Hematopoietic multipotent progenitor cell (in vitro differentiated cells): ENCODE measurements at places on chromosomes 7 and 10.

DNA sequence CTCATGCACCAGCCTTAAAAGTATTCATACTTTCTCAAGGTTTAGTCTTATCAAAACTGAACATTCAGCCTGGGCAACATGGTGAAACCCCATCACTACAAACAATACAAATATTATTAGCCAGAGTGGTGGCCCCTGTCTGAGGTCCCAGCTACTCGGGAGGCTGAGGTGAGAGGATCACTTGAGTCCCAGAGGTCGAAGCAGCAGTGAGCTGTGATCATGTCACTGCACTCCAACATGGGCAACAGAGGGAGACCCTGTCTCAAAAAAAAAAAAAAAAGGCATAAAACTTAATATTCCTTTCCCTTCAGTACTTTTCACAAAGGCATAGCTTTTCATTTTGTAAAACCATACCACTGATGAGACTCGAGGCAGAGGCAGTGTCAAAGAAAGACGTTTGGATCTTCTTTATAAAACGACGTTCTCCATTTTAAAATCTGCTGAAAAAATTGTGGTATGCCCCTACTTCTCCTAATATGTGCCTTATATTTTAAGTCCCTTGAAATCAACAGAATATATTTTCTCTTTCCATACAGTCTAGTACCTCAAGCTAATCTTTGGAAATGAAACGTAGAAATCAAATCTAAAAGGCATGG is 1.9 kb downstream of the NSUN6 start:
- no peak for DNase-seq

DNA sequence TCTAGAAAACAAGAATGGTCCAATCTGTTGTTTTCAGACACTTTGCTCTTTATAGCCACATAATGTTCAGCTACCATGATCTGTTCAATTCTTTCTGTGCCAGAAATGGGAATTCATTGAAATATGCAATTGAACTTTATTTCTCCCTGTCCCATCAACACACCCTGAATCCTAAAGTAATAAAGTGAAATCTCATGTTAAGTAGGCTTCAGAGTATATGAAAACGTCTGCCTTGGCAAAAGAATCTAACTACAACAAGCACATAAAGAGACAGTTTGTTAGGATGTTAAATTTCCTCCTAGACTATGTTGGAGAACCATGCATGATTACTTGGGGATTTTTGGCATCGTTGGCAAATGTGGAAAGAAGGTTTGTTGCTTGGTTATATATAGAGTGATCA is 722.7 kb downstream of the XPNPEP1 start:
- no peak for DNase-seq

GRCh38 chr10:78657163-78657861 is 411.5 kb upstream of the ZMIZ1 start:
- DNase-seq, result peak; percentile 58

- DNase-seq, result no peak
These were observed 38.3 kb upstream of the BTBD16 start for GRCh38 chr10:122232769-122233168.

- no peak for DNase-seq
These were observed 2.0 kb downstream of the MYOZ1 start for GRCh38 chr10:73639286-73639685.

DNA sequence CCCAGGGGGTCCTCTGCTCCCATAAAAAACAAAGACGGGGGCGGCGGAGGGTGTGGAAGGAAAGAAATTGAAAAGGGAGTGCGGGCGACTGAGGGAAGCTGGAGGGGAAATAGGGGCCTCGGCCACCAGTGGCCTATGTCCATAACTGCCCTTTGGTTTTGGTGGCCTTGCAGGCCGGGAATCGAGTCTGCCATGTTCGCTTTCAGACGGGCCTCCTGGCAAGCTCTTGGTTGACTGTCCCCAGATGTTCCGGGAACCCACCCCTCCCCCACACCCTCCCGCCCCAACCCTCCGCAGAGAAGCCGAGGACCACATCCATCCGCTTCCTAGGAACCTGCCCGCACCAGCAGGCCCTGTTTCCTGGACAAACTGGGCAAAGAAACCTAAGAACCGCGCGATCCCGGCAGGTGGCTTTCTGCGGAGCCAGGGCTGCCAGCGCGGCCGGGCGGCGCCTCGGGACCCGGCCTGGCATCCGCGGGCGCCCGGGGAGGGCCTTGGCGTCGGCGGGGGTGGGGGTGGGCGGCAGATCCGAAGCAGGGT is 20.0 kb upstream of the GATA3 start:
- peak; percentile 21 for DNase-seq

- DNase-seq, result no peak
These were observed 38.8 kb upstream of the SHH start for GRCh38 chr7:155850766-155851678.

- DNase-seq, result no peak
These were observed 48.7 kb downstream of the PDK4 start for GRCh38 chr7:95547361-95548348.

- peak; percentile 68 for DNase-seq
These were observed 334 bp downstream of the ZNF800 start for GRCh38 chr7:127392182-127392565.

GRCh38 chr10:88116971-88117626 is 253.7 kb downstream of the PTEN start:
- DNase-seq, result no peak

GRCh38 chr10:70925377-70926225 is 37.2 kb upstream of the PCBD1 start:
- peak; percentile 41 for DNase-seq

- DNase-seq, result no peak
These were observed 21.8 kb downstream of the ARHGAP19 start for GRCh38 chr10:97270523-97271154.

GRCh38 chr10:93876381-93876780 is 17.4 kb upstream of the SLC35G1 start:
- DNase-seq, result no peak

GRCh38 chr7:131681961-131682360 is 125.5 kb upstream of the PODXL start:
- DNase-seq, result no peak

DNA sequence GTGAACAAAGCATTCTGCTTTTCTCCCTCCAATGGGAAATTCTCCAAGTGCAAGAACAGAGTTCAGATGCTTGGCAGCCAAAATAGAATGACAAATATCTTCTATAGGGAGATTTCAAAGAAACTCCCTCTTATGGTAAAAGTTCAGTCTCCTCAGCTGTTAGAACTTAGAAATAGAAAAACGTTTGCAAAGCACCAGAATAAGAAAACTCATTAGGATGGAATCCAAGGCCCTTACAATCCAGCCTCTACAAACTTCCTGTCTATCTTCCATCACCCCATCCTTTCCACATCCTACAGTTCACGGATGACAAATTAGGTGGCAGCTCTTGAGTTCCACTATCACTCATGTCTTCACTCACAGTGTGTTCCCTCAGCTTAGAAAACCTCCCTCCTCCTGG is 25.7 kb downstream of the FAM13C start:
- DNase-seq, result no peak

- no peak for DNase-seq
These were observed 135.0 kb downstream of the SEMA3C start for GRCh38 chr7:80783678-80784327.

DNA sequence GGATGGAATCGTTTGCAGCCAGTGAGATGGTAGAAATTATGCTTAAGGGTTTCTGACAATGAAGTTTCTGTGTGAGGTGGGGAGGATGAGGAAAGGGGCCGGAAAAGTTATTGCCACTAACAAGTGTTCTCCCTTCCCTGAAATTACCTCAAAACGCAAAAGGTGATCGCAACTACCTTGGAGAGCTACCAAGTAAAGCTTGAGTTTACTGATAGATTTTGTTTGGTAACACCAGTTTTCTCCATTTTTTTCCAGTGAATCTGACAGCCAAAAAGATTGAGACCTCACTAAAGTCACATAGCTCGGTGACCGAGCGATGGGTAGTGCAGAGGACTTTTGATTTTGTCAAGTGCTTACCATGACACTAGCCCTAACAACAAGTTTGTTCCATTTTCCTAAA is 1.6 kb downstream of the SUV39H2 start:
- no peak for DNase-seq

DNA sequence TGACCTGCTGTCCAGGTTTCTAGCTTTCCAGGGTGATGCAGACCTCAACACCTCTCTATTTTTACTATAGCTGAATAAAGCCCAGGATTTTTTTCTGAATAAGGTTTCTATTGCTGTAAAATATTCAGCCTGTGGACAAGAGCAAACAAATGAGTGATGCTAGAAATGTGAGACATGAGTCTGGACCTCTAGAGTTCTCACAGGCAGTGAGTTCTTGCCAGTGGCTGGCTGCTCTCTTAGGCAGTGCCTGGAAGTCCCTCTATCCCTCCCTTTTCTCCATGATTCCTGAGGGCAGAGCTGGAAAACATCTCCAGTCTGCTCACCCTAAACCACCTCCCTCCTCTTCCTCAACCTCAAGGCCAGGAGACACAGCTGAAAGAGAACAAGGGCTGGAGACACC is 793.8 kb upstream of the IGFBP3 start:
- DNase-seq, result no peak

- DNase-seq, result no peak
These were observed 23.9 kb downstream of the SCD start for GRCh38 chr10:100370714-100371481.

- no peak for DNase-seq
These were observed 70.7 kb downstream of the CRPPA start for GRCh38 chr7:16350634-16351033.

DNA sequence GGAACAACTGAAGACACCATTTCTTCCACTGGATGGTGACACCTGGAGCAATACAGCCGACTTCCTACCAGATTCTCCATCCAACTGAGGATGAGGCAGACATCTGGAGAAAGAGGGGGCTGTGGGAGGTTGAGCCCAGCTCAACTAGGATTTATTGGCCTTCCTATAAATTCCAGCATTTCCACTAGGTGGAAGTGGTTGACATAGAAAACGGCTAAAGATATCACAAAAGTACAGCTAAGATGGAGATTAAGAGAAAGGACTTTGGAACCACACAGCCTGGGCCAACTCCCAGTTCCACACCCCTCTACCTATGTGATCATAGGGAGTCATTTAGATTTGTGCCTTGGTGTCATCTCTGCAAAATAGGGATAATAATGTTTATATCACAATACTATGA is 61.3 kb upstream of the CAV2 start:
- no peak for DNase-seq

DNA sequence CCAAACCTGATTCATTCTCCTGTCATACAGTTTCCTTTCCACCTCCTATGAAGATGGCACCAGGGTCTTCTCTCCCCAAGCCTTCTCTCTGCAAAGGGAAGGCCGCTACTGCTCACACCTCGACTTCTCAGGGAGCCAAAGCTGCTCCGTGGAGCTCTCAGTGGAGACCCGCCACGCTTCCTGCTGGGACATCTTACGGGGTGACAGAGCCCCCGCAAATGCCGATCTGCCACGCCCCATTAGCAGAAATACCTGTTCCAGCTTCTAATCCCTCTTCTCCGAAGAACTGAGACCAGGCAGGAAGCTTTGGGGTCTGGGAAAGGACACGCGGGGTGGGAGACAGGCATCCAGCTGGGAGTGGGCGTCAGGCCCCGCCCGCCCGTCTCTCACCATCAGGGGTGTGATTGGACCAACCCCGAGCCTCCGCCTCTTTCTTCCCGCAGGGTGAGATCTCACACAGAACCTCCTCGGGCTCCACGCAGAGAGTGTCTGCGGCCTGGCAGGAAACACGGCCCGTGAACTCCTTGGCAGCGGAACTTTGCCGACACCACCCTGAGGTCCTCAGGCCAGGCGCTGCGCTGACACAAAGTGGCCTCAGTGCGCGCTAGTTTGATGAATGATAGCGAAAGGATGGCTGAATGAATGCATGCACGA is 12.0 kb upstream of the CALML5 start:
- DNase-seq, result no peak

DNA sequence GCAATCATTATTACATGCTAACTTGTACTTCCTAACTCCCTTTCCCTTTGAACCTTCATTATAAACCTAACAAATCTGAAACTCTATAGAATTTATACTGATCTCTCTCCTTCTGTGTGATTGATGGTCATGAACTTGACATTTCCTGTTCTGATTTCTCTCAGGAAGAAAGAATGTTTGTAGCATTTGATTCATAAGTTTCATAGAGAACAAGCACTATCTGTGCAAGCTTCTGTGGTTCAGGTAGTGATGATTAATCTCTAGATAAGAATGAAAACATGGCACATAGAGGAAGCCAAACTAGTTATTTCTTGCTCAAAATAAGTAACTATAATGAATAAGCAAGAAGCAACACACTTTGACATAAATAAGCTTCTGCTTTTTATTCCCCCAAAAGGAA is 34.2 kb downstream of the TFPI2 start:
- no peak for DNase-seq

DNA sequence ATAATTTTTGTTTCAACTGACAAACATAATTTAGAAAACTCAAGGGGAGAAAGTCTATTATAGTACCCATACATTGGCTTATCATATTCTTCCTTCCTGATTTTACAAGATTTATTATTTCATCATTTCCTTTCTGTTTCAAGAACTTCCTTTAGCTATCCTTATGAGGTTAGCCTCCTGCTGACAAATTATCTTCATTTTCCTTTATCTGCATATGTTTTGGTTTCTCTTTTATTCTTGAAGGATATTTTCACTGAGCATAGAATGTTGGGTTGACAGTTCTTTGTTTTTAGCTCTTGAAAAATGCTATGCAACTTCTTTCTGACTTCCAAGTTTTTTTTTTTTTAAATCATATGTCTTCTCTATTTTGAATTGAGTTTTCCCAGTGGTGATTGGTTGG is 21.3 kb upstream of the TCERG1L start:
- no peak for DNase-seq

GRCh38 chr7:28407651-28408050 is 4.7 kb upstream of the CREB5 start:
- DNase-seq, result no peak

GRCh38 chr10:79328737-79329504 is 18.3 kb upstream of the PPIF start:
- DNase-seq, result no peak

- DNase-seq, result peak; percentile 75
These were observed 209.2 kb downstream of the SNX10 start for GRCh38 chr7:26500749-26501352.
